ENCODE measurements at places on chromosomes 6 and 20.

GRCh38 chr6:17466707-17467106 lies 73.3 kb downstream of the CAP2 start:
- no peak for DNase-seq

- no peak for DNase-seq
These were observed 58.0 kb downstream of the DTNBP1 start for GRCh38 chr6:15604843-15605242.

DNA sequence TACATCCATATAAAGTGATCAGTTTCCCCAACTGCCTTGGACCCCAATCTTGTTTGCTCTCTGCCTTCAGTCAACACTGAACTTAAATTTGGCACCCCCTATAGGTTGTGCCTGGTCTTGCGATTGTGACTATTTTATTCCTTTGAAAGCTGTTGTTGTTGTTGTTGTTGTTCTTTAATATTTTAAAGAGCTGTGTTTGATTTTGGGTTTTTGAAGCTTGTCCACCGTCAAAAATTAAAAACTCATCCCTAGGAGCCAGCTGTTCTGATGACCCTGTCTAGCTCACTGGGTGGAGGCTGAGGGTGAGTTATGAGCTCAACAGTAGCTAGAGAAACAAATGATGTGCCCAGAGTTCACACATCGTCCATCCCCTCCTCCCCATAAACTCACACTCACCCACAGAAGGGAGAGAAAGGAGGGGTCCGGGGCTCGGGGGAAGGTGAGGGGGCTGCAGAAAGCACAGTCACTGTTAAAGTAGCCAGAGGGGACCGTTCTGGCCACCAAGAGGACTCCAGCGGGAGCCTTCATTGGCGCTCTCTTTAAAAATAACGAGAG lies 4.0 kb downstream of the SIM1 start:
- DNase-seq = no peak

GRCh38 chr20:38165089-38165965 lies at the start of gene TGM2:
Gene TGM2, minus strand, starts transcription at chr20:38165270. Its CDS starts 72 bp downstream, at chr20:38165198.
- DNase-seq = no peak

Measured in breast epithelium (tissue), 4 donors.